Activated naive CD4-positive, alpha-beta T cell treated with Interleukin-2 at 50 U/mL for 16 hours (primary cell): ENCODE measurements at places on chromosomes 7 and 10.

DNA sequence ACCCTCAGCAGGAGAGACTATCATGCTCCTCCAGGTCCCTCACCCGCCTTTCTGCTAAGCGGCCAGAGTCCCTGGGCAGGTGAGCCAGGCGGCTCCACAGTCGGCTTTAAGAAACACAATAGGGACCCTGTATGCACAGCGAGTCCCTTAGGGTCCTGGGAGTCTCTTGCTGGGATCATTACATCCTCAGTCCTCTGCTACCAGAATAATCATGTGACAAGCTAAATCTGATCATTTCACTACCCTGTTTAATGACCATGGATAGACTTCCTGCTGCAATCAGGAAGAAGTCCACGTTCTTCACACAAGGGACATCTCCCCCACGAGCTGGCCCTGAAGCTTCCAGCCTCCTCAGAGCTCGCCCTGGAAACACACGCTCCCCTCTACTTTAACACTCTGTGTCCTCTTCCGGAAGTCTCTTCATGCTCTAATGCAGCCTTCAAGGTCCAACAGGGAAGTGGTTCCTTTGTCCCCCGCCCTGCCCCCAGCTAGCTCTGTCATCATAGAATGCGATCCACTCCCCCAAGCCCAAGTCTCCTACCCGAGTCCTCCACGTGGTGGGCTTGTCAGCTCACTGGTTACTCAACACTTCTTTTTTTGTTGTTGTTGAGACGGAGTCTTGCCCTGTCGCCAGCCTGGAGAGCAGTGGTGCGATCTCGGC, 101.5 kb downstream of the RNF216 start:
- no peak for DNase-seq

DNA sequence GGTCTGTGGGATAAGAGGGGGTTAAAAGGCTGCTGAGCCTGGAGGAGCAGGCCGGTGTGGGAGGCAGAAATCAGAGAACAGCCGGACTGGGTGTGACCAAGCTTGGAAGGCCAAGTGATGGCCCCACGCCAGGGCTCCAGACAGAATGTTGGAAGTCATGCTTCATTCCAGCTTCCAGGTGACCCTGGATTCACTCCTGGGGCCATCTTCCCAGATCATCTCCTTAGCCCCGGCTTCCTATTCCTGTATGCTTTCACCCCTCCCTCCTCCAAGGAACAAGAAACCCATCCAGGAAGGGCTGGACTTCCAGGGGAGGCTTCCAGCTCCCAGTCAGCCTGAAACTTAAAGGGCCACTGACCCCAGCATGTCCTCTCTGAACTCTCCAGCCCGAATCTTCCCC, 1.0 kb downstream of the INMT start:
- no peak for DNase-seq

- DNase-seq, result no peak
Observed at GRCh38 chr10:118621304-118621942, 26.0 kb upstream of the PRLHR start.

GRCh38 chr7:43915907-43916306, 9.5 kb upstream of the URGCP start:
- DNase-seq, result no peak

- DNase-seq, result peak; percentile 47
Observed at GRCh38 chr10:113681533-113682470, 2.1 kb downstream of the CASP7 start.

DNA sequence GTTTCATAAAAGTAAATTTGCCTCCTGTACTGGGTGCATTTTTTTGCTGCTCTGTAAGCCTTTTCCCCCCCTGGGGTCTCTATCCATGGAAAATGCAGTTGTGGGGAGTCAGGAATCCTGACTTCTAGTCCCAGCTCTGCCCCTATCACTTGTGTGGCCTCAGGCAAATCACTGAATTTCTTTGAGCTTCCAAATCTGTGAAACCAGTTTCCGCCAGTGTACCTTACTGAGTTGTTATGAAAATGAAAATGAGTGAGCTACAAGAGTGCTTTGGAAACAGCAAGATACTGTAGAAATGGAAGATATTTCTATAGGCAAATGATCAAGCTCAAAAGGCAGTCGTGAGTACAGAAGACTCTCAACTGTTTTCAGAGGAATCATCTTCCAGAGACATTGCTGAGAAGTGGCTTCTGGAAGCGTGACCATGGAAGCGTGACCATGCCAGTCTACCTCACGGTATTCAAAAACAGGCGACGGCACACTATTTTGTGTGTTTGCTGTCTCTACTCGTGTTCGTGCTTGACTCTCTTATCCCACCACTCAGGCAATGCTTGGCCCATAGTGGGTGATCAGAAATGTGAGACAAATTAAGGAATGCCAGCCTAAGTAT, 107.4 kb downstream of the ATXN7L1 start:
- DNase-seq, result no peak

GRCh38 chr7:121547544-121548092, 151.5 kb upstream of the FAM3C start:
- DNase-seq, result no peak

- DNase-seq, result no peak
Observed at GRCh38 chr10:103783681-103784080, 71.7 kb downstream of the SH3PXD2A start.

- DNase-seq, result no peak
Observed at GRCh38 chr7:112204499-112205342, 1.5 kb downstream of the DOCK4 start.

GRCh38 chr7:21773326-21773725, 172.4 kb downstream of the CDCA7L start:
- DNase-seq, result no peak

GRCh38 chr10:125102821-125103220, 57.5 kb downstream of the CTBP2 start:
- DNase-seq, result no peak

DNA sequence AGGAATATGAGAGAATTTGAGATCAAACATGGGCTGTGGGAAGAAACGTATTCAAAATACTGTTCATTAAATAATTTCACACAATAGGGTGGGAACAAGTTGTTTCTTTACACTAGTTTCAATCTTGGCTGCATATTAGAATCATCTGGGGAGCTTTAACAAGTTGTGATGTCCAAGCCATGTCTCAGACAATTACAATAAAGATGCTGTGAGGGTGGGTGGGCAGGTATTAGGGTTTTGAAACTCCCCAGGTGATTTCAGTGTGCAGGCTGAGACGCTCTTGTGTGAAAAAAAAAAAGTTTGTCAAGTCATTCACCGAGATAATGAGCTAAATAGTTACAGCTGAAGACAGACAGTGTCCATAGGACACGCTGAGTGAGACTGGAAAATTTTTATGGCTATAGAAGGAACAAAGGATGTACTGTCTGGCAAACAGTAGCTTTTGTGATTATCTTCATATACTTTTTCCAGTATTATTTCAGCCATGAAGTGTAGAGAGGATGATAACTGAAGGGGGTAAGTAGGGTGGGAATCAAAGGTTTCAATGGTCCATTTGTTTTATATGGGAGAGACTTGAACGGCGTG, 12.6 kb upstream of the LAMB4 start:
- no peak for DNase-seq

- no peak for DNase-seq
Observed at GRCh38 chr10:43376828-43377423, 5.5 kb downstream of the FXYD4 start.

GRCh38 chr10:77554996-77555397, 82.6 kb downstream of the KCNMA1 start:
- DNase-seq, result no peak

DNA sequence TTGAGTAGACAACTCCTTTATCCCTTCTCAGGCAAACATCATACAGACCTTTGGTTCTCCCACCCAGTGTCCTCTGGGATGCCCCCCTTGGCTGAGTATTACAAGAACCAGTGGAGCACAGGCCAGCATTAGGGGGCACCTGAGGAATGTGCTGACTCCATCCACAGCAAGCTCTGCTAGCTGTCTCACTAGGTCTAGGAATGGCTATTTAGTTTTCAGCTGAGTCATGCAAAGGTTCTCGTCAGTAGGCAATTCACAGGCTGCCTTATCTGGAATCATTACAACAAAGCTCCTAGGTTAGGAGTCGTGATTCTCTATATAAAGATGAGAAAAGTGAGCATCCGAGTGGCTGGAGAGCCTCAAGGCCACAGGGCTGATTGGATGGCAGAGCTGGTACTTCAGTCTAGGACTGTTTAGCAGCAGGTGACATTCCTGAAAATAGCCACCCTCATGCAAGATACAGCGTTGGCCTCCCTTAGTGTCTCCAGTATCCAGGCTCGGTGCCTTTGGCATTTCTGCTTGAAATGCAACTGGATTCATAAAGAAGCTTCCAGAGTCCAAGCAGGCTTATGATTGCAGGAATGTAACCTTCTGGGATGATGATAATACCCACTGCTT, 75.8 kb downstream of the CDCA7L start:
- no peak for DNase-seq
